NCI-H2171 (cell line): ENCODE measurements at places on chromosomes 5 and 9.

DNA sequence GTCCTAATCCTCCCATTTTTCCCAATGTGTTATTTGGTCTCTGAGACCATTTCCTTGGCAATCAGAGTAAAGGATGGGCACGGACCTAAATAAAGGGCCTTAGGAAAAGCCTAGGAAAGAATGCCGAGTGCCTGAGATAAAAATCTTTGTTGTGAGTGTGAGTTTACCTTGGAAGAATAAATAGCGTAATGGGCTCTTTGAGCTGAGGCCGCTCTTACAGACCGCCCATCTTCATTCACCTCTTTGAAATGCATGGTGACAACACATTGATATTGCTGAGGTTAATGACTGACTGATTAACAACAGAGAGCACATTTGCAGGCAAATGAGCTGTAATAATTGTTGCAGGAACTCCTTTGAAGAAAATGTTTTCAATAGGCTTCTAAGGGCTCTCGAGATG is 1967.1 kb upstream of the WWC1 start:
- DNase-seq = no peak

DNA sequence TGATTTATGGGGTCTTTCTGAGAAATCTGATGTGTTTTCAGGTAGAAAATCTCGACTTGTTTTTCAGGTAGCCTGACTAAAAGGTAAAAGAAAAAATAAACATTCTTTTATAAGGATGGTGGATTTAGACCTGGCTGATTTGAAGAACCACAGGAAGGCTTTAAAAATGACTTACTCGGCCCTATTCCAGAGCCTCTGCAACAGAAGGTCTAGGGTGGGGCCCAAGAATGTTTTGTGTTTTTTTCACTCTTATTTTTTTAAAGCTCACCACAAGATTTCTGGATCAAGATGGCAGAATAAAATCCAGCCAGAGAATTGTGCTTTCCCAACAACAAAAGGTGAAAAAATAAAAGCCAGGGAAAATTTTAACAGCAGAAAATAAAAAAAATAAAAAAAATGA is 59.1 kb downstream of the FNBP1 start:
- no peak for DNase-seq

DNA sequence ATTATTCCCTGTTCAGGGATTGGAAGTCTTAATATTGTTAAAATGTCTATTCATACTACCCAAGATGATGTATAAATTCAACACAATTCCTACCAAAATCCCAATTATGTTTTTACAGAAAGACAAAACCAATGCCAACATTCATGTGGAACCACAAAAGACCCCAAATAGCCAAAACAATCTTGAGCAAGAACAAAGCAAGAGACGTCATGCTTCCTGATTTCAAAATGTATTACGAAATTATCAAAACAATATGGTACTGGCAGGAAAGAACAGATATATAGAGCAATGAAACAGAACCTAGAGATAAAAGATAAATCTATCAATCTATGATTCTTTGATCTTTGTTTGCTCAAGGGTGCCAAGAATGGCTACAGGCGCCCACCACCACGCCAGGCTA is 237.9 kb downstream of the TAF11L14 start:
- no peak for DNase-seq

GRCh38 chr5:17359451-17360011 is 138.5 kb upstream of the TAF11L2 start:
- no peak for DNase-seq

- peak; percentile 42 for DNase-seq
Observed at GRCh38 chr5:149337736-149338135, 7.6 kb upstream of the GRPEL2 start.

DNA sequence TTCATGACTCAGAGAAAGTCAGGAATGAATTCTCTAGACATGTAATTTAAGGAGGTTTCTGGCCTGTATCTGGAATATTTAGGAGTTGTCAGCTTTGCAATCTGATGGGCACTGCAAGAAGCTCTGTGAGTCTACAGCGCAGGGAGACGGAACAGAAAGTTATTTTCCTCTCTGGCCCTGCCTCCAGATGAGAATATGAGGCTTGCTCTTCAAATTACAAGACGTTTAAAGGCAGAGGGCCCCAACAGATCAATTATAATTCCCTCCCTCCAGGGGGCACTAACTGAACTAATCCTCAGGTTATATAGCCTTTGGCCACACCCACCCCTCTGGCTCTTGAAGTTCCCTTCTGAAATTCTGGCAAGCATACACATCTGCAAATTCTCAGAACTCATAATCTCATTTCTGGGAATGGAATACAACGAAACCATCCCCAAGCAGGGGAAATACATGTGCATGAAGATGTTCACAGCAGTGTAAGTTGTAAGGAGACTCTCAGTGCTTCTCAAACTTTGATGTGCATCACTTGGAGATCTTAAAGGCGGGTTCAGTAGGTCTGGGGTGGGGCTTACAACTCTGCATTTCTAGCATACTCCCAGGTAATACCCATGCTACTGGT is 307.6 kb downstream of the CWC27 start:
- no peak for DNase-seq

DNA sequence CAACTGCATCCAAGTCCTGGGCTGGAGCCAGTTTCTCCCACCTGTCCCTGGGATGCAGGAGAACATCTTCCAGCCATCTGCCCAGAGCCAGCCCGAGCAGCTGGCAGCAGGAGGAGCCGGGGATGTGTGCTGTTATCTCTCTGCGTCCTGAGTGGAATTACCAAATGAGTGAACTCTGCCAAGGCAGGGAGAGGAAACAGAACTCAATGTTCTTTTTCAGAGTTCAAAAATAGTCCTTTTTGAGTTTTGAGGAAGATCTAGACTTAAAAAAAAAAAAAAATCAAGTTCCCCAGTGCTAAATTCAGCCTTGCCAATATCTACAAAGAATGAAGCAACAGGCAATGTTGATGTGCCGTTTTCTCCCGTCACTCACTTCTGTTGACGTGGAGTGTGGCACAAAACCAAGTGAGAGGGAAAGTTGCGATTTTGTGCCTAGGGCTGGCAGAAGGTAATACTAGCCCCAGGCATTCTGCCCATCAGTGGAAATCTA is 56.2 kb downstream of the TMOD1 start:
- peak; percentile 78 for DNase-seq

GRCh38 chr5:56692359-56693219 is 122.8 kb upstream of the MAP3K1 start:
- no peak for DNase-seq

DNA sequence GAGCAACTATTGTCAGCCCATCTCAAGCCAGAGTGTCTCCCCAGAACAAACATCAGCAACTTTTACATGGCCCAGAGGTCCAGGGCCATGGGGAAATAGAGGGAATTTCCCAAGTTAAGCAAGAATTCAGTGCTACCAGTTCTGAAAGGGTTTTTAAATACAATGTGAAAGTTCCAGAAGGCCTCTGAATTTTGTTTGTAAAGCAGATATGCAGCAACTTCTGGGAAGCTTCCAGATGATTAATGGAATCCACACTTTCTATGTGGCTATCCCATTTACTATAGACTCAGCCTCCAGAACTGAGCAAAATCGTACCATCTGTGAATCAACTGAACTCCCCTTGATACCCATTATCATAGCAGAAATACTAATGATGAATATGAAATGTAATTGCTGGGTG is 93.8 kb downstream of the FEM1C start:
- no peak for DNase-seq

GRCh38 chr9:137952976-137953666 is 75.5 kb downstream of the CACNA1B start:
- no peak for DNase-seq

GRCh38 chr9:131306397-131307004 is 17.0 kb downstream of the PLPP7 start:
- no peak for DNase-seq

- no peak for DNase-seq
Observed at GRCh38 chr9:38063363-38063707, 5.7 kb downstream of the SHB start.

GRCh38 chr5:68793074-68793473 is 300.7 kb upstream of the SLC30A5 start:
- DNase-seq = no peak

DNA sequence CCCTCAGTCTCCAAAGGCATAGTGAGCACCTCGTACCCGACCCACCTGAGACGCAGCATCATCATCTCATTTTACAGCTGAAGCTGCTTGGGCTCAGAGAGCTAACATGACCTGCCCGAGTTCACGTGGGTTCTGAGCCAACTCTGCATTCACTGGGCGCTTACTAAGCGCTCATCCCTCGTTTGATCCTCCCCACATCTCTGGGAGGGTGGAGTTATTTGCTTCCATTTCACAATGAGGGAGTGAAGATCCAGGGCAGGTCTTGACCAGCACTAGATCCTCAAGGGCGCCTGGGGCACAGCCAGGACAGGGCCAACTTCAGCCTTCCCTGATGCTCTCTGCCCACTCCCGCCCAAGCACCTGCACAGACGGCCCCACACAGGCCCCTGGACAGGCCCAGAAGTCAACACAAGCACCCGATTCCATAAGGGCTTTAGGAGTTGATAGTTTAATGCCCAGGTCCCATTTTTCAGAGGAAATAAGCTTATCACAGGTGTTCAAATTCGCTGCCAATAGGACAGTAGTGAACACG is 80.8 kb downstream of the HRH2 start:
- no peak for DNase-seq

DNA sequence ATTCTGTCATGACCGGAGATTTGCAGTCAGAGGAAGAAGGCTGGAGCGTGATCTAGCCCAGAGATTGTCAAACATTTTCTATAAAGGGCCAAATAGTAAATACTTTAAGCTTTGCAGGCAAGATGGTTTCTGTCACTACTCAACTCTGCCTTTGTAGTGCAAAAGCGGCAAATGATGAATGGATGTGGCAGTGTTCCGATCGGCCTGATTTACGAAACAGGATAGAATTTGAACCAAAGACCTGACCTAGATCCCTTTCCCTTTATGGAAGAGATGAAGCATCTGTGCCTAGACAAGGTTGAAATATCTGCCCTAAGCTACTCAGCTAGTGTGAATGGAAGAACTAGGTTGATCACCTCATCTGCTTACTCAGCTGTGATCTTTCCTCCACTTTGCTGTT is 209.5 kb downstream of the YTHDC2 start:
- no peak for DNase-seq

DNA sequence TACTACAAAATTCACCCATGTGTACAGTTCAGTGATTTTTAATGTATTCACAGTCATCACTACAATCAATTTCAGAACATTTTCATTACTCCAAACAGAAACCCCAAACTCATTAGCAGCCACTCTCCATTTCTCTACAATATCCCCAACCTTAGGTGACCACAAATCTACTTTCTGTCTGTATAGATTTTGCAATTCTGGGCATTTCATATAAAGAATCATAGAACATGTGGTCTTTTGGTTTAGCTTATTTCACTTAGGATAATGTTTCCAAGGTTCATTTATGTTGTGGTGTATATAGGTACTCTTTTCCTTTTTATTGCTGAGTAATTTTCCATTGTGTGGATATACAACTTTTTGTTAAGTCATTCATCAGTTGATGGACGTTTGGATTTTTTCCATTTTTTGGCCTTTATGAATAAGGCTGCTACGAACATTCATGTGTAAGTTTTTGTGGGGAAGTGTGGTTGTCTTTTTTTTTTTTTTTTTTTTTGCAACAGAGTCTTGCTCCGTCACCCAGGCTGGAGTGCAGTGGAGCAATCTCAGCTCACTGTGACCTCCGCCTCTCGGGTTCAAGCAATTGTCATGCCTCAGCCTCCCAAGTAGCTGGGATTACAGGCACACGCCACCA is 54.5 kb downstream of the DOCK8 start:
- DNase-seq = no peak

DNA sequence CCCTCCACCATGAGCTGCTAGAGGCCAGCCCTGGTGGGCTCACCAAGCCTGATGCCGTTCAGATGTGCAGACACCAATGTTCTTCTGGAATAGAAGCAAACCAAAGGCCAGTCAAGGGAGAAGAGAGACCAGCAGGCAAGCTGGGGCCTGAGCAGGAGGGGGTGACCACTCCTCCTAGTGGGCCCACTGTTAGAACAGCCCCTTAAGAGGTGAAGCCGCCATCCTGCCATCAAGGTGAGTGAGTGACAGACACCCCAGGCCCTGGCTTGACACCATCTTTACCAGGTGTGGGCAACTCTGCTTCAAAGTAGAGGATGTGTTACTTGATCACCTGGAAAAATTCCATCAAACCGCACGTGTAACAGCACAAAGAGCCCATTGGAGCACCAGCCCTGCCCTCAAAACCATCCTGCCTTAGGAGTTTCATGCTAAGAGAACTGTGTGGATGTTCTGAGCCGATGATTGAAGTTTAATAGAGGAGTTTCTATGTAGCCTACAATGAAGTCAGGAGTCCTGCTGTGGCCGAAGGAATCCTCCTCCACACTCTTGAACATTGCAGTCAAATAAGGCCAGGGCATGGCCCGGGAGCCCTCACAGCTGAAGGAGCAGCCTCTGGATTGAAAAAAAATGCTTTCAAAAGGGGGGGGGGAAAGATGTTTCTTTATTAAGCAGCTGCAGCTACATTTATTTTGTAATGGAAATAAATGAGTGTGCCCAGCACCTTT is 20.8 kb downstream of the AMBP start:
- DNase-seq = no peak

GRCh38 chr5:83387041-83387440 is 84.5 kb upstream of the VCAN start:
- no peak for DNase-seq

GRCh38 chr5:78560000-78560855 is 88.3 kb downstream of the LHFPL2 start:
- no peak for DNase-seq

DNA sequence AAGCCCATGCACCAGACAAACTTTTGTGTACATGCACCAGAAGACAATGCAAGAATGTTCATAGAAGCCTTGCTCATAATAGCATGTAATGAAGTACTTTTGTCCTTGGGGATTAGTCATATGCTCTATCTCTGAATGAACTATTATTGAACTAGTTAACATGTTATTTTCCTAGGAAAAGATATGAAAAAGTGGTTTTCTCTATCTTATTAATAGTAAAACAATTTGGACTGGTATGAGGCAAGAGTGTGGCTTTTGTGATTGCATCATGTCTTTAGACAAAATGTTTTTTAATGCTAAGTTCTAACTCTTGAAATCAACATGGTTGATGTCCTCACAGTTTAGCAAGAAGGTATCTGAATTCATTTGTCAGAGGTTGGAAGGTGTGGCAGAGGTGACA is 55.7 kb upstream of the SPDL1 start:
- DNase-seq = no peak

GRCh38 chr9:111078391-111079038 is 40.2 kb upstream of the LPAR1 start:
- DNase-seq = no peak

- no peak for DNase-seq
Observed at GRCh38 chr5:97544678-97545077, 361.6 kb upstream of the RIOK2 start.

- no peak for DNase-seq
Observed at GRCh38 chr5:25993701-25994100, 1044.7 kb downstream of the CDH9 start.

- no peak for DNase-seq
Observed at GRCh38 chr5:56620903-56621677, 194.3 kb upstream of the MAP3K1 start.

GRCh38 chr5:53123702-53124101 is 14.1 kb upstream of the MOCS2 start:
- no peak for DNase-seq

DNA sequence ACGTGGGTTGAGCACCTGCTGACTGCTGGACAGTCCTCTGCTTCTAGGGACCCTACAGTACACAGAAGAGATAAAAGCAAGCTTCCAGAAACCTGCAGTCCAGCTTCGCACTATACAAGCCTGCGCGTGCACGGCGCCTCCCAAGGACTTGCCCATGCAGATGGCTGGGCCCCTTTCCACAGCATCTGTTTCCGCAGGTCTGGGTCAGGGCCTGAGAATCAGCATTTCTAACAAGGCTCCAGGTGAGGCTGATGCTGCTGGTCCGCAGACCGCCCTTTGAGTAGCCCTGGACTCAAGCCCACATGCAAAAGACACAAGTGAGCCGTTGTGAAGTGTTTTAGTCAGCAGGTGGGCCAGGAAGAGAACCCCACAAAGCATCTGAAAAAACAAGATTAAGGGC is 133.1 kb downstream of the HSD17B3 start:
- no peak for DNase-seq
